DMS53 (cell line): ENCODE measurements at places on chromosomes 2 and 18.
A peak's percentile ranks its signal among the peaks of the same experiment; 100 is the strongest.

- no peak for DNase-seq
Measured at GRCh38 chr2:7394195-7394594, 477.0 kb downstream of the RNF144A start.

GRCh38 chr2:112692495-112692911 is 28.3 kb upstream of the NT5DC4 start:
- DNase-seq, result peak; percentile 100

GRCh38 chr2:8234757-8235374 is 447.0 kb upstream of the ID2 start:
- no peak for DNase-seq

- DNase-seq, result no peak
Measured at GRCh38 chr18:60350941-60351340, 21.6 kb downstream of the MC4R start.

- DNase-seq, result peak; percentile 92
Measured at GRCh38 chr2:104434318-104434792, 419.6 kb upstream of the POU3F3 start.

DNA sequence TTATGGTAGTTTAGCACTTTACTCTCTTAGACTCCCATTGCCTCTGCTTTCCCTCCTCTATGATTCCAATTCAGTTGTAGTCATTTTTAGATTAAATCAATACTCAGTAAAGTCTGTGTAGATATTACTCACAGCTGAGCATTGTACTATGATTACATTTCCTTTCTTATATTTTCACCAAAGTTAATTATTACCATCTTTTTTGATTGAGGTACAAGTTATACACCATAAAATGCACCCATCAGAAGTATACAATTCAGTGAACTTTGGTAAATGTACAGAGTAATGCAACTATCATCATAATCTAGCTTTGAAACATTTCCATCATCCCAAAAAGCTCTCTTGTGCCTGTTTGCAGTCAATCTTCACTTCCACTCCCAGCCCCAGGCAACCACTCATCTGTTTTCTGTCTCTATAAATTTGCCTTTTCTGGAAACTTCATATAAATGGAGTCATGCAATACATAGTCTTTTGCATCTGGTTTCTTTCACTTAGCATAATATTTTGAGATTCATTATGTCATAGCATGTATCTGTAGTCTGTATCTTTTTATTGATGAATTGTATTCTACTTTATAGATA is 30.2 kb upstream of the ETAA1 start:
- DNase-seq, result no peak

- DNase-seq, result peak; percentile 88
Measured at GRCh38 chr2:112345030-112346027, 69.9 kb downstream of the ZC3H6 start.

GRCh38 chr2:166972002-166972401 is 83.7 kb downstream of the XIRP2 start:
- DNase-seq, result no peak

GRCh38 chr18:33304277-33304676 is 136.2 kb downstream of the CCDC178 start:
- DNase-seq, result no peak

GRCh38 chr2:214192711-214193110 is 218.1 kb upstream of the VWC2L start:
- DNase-seq, result no peak

DNA sequence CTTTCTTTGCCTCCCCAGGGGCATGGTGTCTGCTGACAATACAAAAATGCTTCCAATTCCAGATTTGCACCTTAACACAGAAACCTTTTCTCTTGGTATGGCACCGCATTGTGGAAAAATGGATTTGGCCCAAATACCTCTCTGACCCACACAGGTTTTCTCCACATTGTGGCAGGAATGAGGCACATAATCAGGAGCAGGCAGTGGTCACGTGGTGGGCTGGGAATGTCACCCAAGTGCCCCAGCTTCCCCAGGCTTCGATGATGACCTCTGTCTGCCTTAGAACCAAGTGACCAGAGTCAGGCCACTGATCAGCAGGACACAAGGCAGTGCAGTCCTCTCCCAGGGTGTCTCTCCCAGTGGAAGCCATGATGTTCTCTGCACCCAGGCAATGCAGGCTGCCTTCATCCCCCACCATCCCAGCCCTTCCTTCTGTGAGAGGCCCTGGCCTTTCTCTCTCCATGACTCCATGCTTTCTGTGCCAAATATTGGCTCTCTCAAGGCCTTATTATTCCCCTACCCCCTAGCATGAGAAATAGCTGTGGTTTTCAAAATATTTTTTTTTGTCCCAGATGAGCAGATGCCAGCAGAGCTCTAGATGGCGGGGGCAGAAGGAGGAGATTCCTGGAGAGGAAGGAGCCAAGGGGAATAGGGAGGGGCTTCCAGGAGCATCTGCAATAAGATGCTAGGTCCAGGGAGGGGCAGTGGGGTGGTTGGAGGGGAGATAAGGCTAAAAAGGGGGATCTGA is 198.9 kb downstream of the ACKR3 start:
- DNase-seq, result no peak

DNA sequence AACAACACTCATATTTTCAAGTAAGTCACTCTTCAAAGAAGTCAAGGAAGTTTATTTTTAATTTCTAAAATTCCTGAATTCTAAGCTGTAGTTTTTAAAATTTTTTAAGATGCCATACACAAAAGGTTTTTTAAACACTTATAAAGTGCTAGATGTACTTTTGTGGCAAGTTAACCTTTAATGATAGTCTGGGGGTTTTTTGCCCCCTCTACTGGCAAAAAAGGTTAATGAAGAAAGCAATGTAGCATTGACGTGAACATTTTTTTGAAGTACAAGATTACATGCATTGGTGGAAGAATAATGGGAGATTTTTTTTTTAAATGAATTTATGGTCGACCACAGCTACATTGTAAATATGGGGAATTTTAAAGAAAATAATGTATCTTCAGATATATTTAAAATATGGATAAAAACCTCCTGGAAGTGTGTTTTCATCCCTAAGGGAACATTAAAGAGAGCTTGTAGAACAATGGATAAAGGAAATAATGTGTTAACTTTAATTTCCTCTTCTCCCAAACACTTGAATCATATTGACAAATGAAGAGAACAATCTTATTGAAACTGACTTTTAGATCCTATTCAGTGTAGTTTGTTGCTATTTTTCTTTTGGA is 12.6 kb downstream of the ITPRID2 start:
- DNase-seq, result peak; percentile 69

- no peak for DNase-seq
Measured at GRCh38 chr2:135657806-135658582, 83.7 kb upstream of the UBXN4 start.

- peak; percentile 31 for DNase-seq
Measured at GRCh38 chr18:35174745-35175144, 66.1 kb upstream of the ZNF397 start.

DNA sequence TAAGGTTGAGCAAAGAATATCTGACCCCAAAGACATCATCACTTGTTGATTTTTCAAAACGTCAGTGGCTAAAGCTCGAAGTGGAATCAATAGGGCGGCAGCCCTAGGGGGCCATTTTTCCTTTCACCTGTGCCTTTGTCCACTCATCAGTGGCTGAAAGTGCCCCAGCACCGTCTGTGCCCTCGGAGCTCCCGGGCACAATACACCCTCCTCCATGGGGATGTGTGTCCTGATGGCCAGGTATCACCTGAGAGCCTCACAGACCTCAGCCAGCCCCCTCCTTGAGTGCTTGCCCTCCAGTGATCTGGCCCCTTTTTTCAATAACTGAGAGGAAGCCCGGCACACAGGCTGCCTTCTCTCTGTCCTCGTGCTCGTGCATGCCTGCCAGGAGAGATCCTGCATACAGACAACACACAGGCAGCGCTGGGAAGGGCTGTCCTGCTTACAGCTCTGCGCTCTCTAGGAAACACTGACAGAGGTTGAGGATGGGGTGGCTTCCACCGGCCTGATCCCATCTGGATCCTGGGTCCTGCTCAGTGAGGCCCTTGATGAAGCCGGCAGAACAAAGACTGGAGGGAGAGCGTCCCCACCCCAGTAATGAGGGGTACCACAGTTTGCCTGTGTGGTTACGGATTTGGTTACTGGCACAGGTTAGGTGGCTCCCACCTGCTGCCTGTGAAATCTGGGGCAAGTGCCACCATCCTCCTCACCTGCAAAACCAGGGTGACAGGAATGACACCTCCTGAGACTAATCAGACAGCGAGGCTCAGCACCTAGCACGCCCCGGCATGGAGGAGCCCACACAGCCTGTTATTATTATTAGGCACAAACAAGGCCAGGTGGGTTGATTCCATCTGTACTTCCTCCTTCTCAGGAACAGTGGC is 197.5 kb upstream of the RAB6C start:
- no peak for DNase-seq

- no peak for DNase-seq
Measured at GRCh38 chr2:127146820-127147502, 40.0 kb upstream of the BIN1 start.

DNA sequence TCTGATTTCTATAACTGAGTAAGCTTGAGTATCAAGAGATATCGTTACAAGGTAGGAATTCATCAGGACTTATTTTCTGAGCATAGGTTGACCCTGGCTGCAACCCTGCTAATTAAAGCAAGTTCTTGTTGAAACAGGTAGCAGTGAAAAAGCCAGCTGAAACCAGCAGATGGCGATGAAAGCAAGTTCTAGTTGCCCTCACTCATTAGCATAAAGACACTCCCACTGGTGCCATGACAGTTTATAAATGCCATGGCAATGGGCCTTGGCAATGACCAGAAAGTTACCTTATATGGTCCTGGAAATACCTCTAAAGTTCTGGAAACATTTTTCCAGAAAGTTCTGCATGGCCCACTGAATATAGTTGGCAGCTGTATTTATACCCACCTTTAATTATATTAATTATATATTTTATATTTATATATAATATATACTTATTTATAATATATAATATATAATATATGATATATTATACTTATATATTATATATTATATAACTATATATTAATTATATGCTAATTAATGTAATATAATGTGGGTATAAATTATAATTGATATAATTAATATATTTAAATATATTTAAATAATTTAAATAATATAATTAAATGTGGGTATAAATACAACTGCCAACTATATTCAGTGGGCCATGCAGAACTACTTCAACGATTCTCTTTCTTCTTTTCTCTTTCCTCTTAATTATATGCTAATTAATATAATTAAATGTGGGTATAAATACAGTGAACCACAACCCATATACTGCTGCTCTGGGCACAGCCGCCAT is 188.0 kb downstream of the CDH7 start:
- DNase-seq, result peak; percentile 94
